Progenitor cell of endocrine pancreas (in vitro differentiated cells): ENCODE measurements at places on chromosomes 4 and X.

DNA sequence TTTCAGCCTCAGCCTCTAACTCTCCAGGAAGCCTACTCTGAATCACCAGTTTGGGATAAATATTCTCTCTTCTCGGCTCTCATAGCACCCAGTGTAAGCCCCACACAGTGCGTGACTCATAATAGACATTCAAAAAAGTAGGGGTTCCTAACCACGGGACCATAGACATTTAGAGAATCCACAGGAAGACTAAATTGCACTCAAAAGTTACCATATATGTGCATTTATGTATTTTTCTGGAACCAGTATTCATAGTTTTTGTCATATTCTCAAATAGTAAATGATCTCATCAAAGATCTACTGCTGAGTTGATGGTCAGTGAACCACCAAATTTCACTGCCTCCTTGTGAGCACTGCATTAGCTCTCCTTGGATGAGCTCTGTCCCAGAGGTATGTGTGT, 625.7 kb downstream of the SMARCA1 start:
- no peak for DNase-seq

DNA sequence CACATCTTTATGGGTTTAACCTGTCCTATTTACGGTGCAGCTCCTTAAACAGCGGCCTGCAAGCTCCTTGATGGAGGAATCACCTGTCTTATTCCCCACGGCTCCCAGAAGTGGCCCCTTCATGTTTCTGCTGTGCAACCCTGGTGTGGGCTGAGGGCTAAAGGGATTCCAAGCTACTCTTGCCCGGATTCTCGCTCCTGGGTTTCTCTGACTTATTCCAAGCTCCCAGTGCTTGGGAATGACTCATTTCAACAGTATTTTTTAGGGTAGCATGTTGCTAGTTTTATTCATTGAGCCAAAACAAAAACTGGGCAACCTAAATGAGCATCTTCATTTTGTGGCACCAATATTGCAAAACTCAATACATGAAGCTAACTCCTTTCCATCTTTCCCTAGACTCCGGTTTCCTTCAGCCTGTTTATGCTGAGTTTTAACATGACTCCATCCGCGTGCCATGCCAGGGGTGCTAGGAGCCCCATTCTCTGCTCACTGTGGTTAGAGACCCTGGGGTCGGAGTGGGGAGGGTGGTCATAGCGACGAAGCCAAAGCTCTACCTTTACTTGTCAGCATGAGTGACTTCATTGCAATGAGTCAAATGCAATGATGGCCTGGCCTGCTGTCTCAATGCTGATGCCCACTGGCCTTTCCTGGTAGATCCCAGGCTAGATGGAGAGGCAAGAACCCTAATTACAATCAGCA, 349.7 kb downstream of the NR3C2 start:
- DNase-seq, result no peak

GRCh38 chr4:143189528-143189927, 4.8 kb downstream of the USP38 start:
- no peak for DNase-seq

- DNase-seq, result no peak
These were observed 1240.7 kb downstream of the C4orf33 start for GRCh38 chr4:130336585-130337217.

- DNase-seq, result no peak
These were observed 4.3 kb upstream of the FRMPD3 start for GRCh38 chrX:107445146-107445545.

DNA sequence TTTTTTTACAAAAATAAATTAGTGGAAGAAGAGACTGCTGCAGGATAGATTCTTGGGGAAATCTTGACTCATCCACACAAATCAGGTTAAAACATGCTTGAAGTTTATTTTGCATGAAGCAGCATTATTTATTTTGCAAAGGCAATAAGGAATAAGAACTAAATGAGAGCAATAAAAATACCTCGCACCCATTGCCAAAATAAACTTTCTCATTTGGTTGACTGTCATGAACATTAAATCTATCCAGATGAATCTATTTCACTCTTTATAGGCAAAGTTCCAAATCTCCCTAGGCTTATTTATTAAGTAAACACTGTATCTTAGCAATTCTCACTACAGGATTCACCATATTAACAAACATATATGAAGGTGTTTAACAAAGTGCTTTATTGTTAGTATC, 58.9 kb downstream of the HOPX start:
- no peak for DNase-seq

- DNase-seq, result no peak
These were observed 72.6 kb downstream of the FAM53A start for GRCh38 chr4:1611501-1611870.

- DNase-seq, result no peak
These were observed 313.0 kb upstream of the SLC7A11 start for GRCh38 chr4:138555108-138555507.

GRCh38 chr4:6857009-6857882, 52.4 kb upstream of the TBC1D14 start:
- no peak for DNase-seq

GRCh38 chr4:24973404-24973746, 57.4 kb downstream of the LGI2 start:
- no peak for DNase-seq

- DNase-seq, result no peak
These were observed 61.1 kb upstream of the DCTD start for GRCh38 chr4:182978152-182978827.

GRCh38 chrX:40628506-40628905, 5.3 kb downstream of the MPC1L start:
- no peak for DNase-seq

- no peak for DNase-seq
These were observed 311.2 kb upstream of the GATB start for GRCh38 chr4:152072001-152072485.

DNA sequence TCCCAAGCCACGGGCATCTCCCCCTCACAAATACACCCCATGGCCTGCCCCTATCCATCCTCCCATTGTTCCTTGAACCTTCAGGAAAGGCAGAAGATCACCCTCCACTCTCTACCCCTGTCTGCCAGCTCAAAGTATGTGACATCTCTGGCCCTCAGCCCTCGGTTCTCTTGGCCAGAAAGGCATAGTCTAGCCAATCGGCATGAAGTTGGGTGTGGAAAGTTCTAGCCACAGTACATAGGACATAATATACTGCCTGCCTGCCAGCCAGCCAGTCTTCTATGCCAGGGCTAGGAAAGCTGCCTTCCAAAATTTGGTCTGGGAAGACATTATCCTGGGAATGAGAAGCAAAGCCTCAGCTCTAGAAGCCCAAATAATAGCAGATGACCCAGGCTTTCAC, 3.2 kb upstream of the PLP1 start:
- DNase-seq, result no peak

DNA sequence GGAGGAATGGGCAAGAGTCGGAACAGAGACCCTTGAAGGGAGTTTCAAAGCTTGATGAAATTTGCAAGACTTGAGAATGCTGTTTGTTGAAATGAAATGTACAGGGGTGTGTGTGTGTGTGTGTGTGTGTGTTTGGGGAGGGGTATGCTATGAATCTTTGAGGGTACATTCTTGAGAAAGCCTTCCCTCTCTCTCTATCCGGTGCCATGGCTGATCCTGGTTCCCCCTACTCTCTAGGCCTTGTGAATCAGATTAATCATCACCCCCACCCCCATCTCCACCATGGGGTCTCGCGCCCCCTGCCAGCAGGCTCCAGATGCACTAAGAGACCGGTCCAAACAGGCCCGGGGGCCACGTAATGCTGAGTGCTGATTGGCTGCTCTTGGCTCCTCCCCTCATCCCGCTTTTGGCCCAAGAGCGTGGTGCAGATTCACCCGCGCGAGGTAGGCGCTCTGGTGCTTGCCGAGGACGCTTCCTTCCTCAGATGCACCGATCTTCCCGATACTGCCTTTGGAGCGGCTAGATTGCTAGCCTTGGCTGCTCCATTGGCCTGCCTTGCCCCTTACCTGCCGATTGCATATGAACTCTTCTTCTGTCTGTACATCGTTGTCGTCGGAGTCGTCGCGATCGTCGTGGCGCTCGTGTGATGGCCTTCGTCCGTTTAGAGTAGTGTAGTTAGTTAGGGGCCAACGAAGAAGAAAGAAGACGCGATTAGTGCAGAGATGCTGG, at the start of gene HTR2C:
HTR2C (plus strand) TSS at position 441 of the 729 bp plus-strand sequence. CDS start 142,851 bp downstream, outside the sequence.
- DNase-seq, result no peak

GRCh38 chr4:124202099-124202498, 510.4 kb downstream of the ANKRD50 start:
- DNase-seq, result no peak

- DNase-seq, result no peak
These were observed 56.7 kb upstream of the TMEM131L start for GRCh38 chr4:153409412-153409811.

GRCh38 chr4:47194036-47194737, 162.8 kb downstream of the GABRB1 start:
- DNase-seq, result no peak

DNA sequence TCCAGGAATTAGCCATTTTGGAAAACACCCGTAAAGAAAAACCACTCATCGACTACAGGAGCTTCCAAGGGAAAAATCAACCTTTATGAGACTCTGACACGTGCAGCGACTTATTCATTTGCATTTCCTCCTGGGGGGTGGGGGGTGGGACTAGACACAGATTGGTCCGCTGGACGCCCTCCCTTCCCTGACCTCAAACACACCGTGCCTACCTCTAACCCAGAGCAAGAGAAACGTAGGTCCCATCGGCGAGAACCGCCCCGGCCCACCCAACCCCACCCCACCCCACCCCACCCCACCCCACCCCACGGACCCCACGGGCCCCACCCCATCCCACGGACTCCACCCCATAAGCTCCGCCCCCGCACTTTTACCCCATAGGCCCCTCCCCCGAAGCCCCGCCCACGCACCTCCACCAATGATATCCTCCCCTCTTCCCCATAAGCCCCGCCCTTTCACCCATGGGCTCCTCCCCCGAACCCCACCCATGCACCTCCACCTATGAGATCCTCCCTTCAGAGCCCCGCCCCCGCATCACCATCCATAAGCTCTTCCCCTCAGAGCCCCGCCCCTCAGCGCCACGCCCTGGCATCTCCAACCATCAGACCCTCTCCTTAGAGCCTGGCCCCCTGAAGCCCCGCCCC, 1.1 kb downstream of the GTPBP6 start:
- DNase-seq, result no peak

DNA sequence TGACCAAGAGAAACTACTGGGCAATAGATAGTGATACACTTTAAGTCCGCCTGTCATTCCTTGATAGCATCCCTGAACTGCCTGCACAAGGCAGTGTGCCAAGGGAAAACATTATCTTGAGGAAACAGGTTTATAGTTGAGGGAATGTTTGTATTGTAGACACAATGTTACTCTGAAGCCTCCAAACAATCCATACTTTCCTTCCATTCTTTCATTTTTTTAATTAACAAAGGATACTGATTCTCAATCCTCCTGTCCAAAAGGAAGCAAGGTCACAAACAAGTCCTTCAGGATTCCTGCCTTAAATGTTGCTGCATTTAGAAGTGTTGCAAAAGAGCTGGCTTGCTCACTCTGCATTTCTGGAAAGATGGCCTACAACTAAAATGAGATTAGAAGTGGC, 61.7 kb upstream of the PRSS48 start:
- DNase-seq, result no peak

- DNase-seq, result no peak
These were observed 21.7 kb upstream of the GEMIN8 start for GRCh38 chrX:14051416-14051815.
